Liver (tissue), 10 donors: ENCODE measurements at places on chromosomes 5 and 9. TPM values are rescaled to one million over a fixed set of nuclear protein-coding genes. Genes with fewer than 3 reads are reported as not detected.

DNA sequence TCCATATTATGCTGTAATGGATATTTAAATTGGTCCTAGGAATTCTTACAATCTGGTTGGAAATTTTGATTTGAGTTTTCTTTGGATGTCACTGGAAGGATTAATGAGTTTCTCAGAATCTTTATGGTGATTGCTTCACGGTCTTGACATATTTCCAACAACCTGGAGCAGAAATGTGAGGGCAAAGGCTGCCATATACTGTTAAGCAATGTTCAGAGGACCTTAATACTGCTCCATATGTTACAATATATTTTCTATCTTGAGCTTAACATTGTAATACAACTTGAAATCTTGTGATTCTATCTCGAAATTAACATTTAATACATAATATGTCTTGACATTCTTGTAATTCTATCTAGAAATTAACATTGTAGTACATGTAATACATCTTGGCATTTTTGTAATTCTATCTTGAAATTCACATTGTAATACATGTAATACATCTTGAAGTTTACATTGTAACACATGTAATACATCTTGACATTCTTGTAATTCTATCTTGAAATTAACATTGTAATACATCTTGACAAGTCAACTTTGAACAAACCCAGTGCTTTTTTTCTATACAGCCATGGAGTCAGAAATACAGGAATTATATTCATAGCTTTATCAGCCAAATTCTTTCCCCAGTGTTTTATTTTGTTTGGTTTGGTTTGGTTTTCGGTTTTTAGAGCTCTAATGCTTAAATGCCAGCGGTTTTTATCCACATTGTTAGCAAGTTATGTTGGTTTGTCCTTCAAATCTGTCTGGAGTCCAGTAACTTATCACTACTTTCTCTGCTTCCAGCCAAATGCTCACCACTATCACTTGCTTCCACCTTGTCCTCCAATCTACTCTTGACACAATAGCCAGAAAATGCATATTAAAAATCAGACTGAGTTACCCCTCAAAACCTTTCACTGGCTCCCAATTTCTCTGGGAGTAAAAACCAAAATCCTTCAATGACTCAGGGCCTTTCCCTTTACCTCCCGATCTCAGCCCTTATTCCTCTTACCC lies 3.0 kb upstream of the TUT7 start:
- no peak overlapping the region for H3K4me3 ChIP-seq
- no peaks in the 10 kb centered on the region for H3K27me3 ChIP-seq
- no peak for DNase-seq
- no peak overlapping the region for H3K27ac ChIP-seq
- H3K36me3 ChIP-seq = peaks cover 4% of the 10 kb centered on the region

GRCh38 chr5:138955013-138955660 lies 80.0 kb upstream of the LRRTM2 start:
- H3K27ac ChIP-seq = no peak overlapping the region
- H3K4me1 ChIP-seq = peaks cover 23% of the 10 kb centered on the region
- H3K4me3 ChIP-seq = no peak overlapping the region
- DNase-seq = peak; percentile 55

GRCh38 chr5:173317852-173318251 lies 10.4 kb downstream of the STC2 start:
- no peaks in the 10 kb centered on the region for H3K27me3 ChIP-seq
- no peaks in the 10 kb centered on the region for H3K36me3 ChIP-seq
- no peak for DNase-seq

- H3K27me3 ChIP-seq = no peaks in the 10 kb centered on the region
- H3K4me3 ChIP-seq = no peak overlapping the region
- no peak for DNase-seq
- no peaks in the 10 kb centered on the region for H3K4me1 ChIP-seq
These were observed 129.5 kb upstream of the LRRTM2 start for GRCh38 chr5:139004374-139005307.

DNA sequence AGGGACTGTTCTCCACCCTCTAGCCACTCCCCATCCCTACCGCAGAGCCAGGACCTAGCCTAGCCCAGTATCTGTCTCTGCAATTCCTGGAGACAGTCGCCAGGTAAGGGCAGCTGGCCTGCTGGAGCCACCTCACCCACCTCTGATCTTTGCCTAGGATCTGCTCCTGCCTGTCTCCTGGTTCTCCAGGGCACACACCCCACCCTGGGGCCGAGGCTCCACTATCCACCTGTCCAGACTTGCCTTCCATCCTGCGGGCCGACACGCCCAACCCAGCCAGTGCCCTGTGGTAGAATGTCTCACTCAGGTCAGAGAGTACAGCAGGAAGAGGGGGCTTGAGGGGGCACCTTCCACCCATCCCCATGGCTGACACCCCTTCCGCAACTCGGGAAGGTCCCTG lies 15.7 kb upstream of the AQP7 start:
- H3K27ac ChIP-seq = no peak overlapping the region
- no peaks in the 10 kb centered on the region for H3K36me3 ChIP-seq
- no peak overlapping the region for H3K4me3 ChIP-seq
- no peak for DNase-seq
- peaks cover 12% of the 10 kb centered on the region for H3K4me1 ChIP-seq

DNA sequence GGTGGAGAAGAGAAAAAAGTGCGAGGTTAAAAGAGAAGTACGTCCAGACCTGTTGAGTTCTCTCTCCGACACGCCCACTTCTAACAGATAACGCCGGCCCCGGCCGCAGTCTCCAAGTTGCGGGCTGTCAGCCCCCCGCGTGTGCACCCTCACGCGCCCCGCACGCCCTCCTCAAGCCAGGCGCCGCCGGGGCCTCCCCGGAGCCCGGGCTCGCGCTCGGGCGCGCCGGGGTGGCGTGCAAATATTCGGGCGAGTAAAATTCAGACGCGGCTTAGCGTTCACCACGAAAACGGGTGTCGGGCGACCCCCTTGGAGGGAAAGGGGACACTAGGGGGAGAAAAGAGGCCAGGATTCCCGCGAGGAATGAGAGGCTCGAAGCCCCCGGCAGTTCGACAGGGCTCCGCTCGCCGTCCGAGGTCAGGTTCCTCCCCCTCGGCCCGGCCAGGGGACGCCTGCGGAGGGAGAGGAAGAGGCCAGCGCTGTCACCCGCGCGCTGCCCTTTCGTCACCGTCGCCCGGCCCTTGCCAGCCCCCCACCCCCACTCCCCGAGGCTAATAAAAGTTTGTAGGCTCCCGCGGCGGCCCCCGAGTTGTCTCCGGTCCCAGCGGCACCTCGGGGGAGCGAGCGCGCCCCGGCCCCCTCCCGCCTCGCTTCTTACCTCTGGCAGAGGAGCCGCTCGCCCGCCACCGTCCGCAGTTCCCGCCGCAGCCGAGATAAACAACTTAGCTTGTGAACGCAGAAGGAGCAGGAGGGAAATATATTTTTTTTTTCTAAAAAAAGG lies 743 bp downstream of the NR3C1 start:
- DNase-seq = peak; percentile 74
- peak overlapping the region; percentile 78 for H3K4me3 ChIP-seq
- no peaks in the 10 kb centered on the region for H3K27me3 ChIP-seq

DNA sequence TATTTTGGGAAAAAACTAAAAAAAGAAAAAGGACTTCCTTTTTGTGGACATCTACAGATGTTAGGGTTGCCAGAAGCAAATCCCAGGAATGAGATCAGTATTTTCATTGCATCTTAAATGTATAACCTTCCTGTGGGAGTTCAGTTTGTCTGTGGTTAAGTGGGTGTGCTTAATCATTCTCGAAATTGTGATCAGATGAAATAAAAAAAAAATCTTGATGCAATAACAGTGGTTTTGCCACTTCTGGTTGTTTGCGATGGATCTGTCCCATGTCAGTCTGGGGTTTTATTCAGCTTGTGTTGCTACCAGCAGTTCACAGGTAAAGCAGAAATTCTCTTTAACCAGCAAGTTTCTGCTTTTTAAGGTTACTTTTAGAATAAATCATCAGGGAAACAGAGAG lies 179.0 kb downstream of the MAN2A1 start:
- no peak for DNase-seq
- H3K27me3 ChIP-seq = no peaks in the 10 kb centered on the region
- no peaks in the 10 kb centered on the region for H3K4me1 ChIP-seq
- H3K27ac ChIP-seq = no peak overlapping the region
- no peak overlapping the region for H3K4me3 ChIP-seq

Gene DROSHA
- total RNA-seq = 25.4 TPM

Gene SCGB3A2
- not detected for total RNA-seq

Gene AOPEP
- total RNA-seq = 77.1 TPM

Gene MYORG
- total RNA-seq = 26.6 TPM

Gene PCA3
- total RNA-seq = 0.33 TPM

Gene CDHR2
- 21.8 TPM for total RNA-seq
